ENCODE measurements at places on chromosomes 5 and 9. TPM values are rescaled to one million over a fixed set of nuclear protein-coding genes. Genes with fewer than 3 reads are reported as not detected.

DNA sequence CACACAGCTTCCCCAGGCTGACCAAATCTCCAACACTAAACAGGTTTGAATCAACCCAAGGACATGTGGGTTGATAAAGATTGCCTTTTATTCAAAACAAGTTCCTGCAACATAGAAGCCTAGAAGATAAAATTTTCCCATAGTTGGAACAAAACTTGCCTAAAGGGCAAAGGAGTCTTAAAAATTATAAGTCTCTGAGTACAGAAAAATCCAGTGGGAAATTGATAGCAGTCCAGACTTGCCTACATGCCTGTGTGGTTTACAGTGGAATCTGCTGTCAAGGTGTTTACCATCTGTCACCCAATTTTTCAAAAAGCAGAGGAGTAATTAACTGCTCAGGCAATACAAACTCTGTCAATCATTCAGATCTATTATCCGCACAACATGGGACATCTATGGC, 168.2 kb downstream of the PPP2R2B start:
- no peaks in the 10 kb centered on the region for H3K4me1 ChIP-seq
- DNase-seq: no peak
- no peak overlapping the region for H3K4me3 ChIP-seq
- H3K27me3 ChIP-seq: no peaks in the 10 kb centered on the region
- H3K36me3 ChIP-seq: no peaks in the 10 kb centered on the region

GRCh38 chr9:4831119-4831518, 38.4 kb downstream of the RCL1 start:
- H3K4me1 ChIP-seq: peaks cover 25% of the 10 kb centered on the region
- H3K4me3 ChIP-seq: no peak overlapping the region
- H3K27me3 ChIP-seq: no peaks in the 10 kb centered on the region

- H3K27ac ChIP-seq: peak overlapping the region; percentile 40
- DNase-seq: peak; percentile 62
- peaks cover 27% of the 10 kb centered on the region for H3K4me1 ChIP-seq
These were observed 23.7 kb downstream of the NAIF1 start for GRCh38 chr9:128043467-128043868.

DNA sequence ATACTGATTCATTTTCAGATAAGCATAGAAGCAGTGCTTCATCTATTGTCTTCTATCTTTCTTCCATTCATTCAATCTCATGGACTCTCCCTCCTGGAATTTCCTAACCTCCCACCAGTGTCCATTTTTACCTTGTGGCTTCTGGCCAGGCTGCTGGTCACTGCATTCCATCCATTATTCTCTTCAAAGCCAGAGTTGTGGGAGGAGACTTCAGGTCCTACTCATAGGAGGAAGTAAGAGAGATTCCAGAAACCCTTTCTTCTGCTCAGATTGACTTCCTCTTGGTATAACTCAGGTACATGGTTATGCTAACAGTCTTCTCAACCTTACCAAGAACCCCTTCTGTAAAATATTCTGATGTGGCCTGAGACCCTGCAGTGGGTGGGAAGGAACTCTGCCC, 153.3 kb upstream of the SLC12A2 start:
- no peak for DNase-seq
- peaks cover 2% of the 10 kb centered on the region for H3K4me1 ChIP-seq
- H3K36me3 ChIP-seq: no peaks in the 10 kb centered on the region
- H3K27ac ChIP-seq: no peak overlapping the region

The C6 gene
- total RNA-seq: 14.1 TPM

DNA sequence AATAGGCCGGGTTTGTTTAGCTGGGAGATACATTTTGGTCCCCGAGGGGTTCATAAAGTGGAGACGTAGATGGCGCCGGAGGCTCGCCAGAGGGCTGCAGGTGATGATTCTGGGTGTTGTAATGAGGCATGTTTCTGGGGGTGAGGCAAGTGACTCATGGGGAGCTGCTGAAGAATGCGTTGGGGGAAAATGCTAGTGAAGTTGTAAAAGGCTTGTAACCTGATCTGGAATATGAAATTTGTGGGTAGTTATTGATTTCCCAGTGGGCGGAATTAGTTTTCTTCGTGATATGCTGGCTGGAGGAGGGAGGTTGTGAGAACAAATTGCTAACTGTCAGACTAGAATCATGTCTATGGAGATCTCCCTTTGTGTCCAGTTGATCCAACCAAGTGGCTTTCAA, 158.3 kb downstream of the DOCK2 start:
- no peaks in the 10 kb centered on the region for H3K36me3 ChIP-seq
- no peak overlapping the region for H3K4me3 ChIP-seq
- no peak overlapping the region for H3K27ac ChIP-seq

The SOX30 gene
- 0.11 TPM for total RNA-seq

Measured in ovary (tissue), 10 donors.